HuH-7.5 (cell line): ENCODE measurements at places on chromosomes 11 and 22.

- DNase-seq, result peak; percentile 23
Measured at GRCh38 chr11:93849751-93850593, 446 bp downstream of the VSTM5 start.

DNA sequence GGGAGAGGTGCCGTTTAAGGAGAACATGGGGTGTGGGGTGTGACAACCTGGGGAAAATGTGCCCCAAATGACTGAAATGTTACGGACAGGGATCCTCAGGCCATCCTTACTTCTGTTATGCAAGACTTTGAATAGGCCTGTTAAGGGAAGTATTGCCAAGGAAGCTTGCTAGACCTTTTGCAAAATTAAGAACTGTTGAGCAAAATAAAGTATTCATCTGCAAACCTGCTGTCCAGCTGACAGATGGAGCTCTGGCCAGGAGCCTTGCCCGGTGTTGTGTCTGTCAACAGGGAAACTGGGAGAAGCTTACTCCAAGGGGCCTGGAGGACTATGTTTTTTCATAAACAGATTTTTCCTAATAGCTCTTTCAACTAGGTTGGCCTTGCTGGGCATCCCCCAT lies 48.0 kb downstream of the FAT3 start:
- no peak for DNase-seq

GRCh38 chr22:25399649-25400151 lies 164.8 kb upstream of the GRK3 start:
- DNase-seq, result no peak

GRCh38 chr22:35409783-35410662 lies 10.1 kb downstream of the MCM5 start:
- DNase-seq, result no peak

- DNase-seq, result no peak
Measured at GRCh38 chr11:120385110-120385509, 48.9 kb downstream of the ARHGEF12 start.

DNA sequence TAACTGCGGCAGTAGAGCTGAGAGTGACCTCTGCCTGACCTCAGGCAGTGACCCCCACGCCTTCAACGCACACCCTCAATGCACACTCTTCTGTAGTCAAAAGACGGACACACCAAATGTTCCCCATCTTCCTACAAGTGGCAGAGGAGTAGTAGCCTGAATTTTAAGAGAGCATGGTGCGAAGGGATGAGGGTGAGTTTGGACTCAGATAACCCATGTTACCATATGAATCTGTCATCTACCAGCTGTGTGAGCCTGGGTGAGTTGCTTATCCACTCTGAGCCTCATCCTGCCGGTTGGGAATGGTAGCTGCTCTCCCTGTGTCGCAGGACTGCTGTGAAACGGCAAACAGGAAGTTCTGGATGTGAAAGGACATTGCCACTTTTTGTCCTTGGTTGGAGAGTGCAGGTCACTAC lies 20.6 kb upstream of the ROBO3 start:
- DNase-seq, result no peak

DNA sequence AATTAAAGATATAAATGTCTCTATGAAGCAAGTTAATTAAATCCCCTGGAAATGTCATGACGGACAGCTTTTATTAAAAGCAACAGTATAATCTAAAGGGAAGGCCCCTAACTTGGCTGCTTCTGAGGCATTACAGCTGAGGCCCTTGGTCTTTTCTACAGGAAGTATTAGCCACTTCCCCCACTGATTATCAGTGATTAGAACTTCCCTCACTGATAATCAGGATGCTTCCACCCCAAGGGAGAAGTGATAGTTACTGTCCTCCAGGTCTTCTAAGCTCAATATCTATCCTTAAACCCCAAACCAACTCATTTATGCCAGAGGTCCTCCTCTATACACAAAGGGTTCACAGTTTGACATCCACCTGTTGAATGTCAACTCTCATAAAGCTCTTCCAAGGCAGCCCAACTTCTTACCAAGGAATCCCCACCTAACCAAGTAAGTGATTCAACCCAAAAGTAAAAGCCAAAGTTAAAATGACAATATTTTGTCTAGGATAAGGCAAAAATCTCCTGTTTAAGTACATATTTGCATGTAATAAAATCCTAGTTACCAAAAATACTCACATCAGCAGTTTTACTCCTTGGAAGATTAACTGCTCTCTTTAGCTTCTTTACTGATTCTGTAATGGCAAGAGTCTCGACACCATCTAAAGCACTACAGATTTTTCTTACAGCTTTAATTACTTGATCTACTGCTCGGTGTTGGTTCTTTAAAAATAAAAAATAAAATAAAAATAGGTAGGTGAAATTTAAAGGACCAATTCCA lies 58.6 kb upstream of the RPS13 start:
- DNase-seq, result no peak

- DNase-seq, result peak; percentile 47
Measured at GRCh38 chr22:18970176-18970947, 34.3 kb upstream of the PRODH start.

- no peak for DNase-seq
Measured at GRCh38 chr22:49826603-49827270, 936 bp downstream of the BRD1 start.

- DNase-seq, result no peak
Measured at GRCh38 chr22:41028841-41029240, 63.6 kb upstream of the EP300 start.

DNA sequence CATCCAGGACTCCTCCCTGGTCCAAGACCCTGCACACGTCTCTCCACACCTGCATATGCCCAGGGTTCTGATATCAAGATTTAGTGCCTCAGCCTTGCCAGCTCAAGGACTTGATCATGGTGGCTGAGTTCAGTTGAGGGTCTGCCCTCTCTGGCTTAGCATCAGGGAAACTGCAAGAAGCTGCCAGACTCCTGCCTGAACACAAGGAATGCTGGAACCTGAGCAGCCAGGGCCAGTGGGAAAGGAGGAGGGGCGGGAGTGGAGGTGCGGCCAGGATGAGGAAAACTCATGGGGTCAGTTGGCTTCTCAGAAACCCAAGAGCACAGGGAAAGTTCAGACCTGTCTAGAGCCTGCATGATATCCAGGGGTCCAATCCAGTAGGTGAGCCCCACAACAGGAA lies 546.1 kb downstream of the BUD13 start:
- no peak for DNase-seq

DNA sequence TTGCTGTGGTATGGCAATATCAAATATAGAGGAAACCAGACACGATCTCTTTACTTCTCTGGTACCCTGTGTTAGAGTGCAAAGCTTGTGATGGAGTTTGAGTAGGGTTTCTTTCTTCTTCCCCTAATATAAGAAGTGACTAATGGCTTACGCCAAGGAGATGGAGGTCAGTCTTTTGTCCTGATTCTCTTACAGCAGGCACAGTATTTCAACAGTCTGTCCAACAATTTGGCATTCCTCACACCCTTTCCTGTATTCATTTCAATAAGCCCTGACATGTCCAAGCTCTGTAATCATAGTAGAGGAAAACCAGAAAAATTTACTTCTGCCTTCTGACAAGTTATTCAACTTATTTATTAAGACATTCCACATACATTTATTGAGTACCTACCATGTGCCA lies 546.2 kb downstream of the TMEM135 start:
- DNase-seq, result no peak

DNA sequence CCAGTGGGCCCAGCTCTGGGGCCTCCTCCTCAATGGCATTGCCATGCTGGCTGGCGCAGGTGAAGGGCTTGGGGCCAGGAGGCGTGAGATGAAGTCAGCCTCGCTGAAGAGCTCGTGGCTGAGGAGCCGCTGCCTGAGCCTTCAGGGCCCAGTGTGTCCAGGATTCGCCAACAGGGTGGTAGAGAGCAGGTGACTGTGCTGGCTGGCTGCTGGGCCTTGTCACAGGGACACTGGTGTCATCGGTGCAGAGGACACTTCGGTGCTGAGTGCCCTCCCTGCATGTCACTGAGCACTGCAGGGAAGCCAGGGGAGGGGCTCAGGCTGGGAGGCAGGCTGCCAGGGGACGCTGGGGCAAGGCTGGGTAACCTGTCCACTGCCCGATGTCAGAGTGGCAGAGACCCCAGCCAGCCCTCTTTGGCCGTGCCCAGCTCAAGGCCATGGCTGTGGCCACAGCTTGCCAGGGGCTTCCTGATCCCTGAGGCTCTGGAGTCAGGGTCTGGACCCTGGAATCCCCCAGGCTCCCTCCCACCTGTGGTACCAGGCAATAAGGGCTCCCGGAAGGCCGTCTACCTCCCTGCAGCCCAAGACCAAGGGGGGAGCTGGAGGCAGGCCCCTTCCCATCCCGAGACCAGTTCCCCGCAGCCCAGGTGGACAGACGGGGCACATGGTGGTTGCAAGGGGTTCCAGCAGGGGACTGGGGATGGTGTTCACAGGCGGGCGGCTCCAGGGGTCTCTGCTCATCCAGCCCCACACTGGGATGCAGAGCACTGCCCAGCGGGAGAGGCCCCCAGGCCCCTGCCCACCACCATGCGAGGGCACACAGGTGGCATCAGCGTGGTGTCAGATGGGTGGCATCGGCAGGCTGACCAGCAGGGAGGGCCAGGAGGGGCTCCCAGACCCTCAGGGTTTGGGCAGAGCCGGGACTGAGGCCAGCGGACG lies 63.9 kb downstream of the ARFGAP3 start:
- DNase-seq, result no peak

- no peak for DNase-seq
Measured at GRCh38 chr22:45340323-45340722, 30.6 kb downstream of the FAM118A start.

- peak; percentile 34 for DNase-seq
Measured at GRCh38 chr11:38791346-38791961, 2193.4 kb upstream of the RAG2 start.

DNA sequence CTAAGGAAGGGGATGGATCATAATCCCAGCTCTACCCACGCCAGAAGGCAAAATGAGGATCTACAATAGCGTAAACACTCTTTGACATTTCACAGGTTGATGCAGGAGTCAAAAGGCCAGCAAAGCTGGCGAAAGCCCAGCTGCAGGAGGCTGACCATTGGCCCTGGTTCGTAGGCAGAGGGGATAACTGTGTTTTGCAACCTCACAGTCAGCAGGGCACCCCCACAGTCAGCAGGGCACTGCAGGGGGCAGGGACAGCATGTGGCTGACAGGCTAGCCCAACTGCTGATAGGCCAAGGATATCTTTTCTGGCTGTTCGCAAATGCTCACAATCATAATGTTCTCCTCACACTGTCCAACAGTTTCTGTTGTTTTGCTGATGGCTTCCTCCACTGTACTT lies 372.7 kb downstream of the BUD13 start:
- no peak for DNase-seq

- no peak for DNase-seq
Measured at GRCh38 chr22:24030186-24030702, 19.1 kb downstream of the CABIN1 start.

DNA sequence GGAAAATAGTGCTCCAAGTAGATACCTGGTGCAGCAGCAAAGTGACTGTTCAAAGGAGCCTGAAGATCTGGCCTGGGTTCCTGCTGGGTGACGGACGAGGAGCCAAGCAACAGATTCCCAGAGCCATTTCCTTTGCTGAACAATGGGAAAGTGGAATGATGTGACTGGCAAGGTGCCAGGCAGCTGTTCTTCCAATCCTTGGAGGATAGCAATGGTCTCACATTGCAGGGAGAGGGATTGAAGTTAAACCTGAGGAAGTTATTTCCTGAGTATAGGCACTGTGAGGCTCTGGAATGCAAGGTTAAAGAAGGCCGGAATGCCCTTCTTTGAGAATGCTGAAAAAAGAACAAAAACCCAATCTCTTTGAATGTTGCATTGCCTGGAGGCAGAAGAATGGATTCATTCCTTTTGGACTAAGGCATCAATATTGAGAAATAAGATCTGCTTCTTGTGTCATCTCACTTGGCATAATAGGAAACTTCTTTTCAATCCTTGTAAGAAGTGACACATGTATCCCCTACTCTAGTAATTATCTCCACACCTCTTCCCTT lies 223.8 kb downstream of the BLID start:
- no peak for DNase-seq

DNA sequence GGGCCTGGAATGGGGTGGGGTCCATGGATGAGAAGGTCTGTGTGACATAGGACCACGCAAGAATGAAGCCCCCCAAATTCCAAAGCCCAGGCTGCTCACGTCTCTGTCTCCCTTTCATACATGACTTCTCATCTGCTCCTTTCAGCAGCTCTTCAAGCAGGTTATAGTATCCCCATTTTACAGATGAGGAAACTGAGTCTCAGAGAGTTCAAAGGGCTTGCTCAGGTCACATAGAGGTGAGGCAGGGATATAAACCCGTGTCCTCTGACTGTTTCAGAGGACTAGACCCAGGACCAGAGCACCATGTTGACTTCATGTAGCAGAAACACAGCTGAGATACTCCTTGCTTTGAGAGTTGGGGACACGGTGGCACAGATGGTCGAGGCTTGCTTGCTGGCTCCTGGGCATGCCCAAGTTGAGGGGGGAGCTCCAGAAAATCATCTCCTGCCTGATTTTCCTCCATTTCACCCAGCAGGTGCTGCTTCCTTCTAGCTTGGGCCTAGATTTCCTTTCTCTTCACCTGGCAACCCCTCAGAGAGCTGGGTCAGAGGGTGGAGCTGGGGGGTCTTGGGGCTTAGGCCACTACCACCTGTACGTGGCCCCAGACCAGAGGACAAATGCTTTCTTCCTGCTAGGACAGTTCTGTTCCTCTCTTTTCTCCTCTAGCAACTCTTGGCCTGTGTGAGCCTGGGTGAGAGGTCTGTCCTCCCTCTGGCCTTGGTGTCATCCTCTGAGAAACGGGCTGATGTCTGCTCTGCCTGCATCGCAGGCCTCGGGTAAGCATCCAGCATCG lies 24.1 kb upstream of the THY1 start:
- no peak for DNase-seq

GRCh38 chr11:81340225-81340624 lies 1393.4 kb downstream of the FAM181B start:
- DNase-seq, result no peak

DNA sequence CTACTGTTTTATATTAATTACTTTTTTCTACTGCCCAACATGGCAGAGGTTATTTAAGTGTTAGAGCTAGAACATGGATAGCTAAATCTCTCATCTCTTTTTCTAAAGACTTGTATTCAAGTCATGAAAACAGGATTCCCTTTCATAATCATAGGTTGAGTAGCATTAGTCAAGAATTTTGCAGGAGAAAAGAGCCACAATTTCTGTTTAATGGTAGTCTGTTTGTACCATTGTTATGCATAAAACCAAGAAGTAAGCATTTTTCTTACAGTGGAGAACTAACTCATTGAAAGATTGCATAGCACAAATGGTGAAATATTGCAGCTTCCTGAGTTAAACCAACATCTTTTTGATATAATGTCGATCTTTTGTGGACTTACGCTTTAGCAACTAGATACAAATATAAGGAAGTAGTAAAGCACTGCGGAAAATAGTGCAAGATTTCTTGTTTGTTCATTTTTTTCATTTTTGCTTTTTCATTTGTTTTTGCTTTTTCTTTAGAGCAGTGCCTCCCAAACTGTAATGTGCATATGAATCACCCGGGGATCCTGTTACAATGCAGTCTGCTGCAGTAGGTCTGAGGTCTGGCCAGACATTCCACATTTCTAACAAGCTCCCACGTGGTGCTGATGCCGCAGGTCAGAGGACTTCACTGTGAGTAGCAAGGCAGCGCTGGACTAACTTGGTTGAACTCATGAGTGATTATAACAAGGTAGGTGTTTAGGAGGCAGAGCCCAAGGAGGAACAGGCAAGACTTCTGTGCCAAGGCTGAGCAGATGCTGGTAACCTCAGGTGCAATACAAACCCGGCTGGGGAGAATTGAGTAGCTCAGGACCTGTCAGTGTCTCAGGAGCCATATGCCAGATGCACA lies 4.6 kb downstream of the ETS1 start:
- no peak for DNase-seq
